Kidney epithelial cell (primary cell): ENCODE measurements at places on chromosomes 5 and 9.

GRCh38 chr9:114017741-114018715 lies 60.1 kb downstream of the AMBP start:
- DNase-seq: no peak

GRCh38 chr5:102971676-102972293 lies 148.2 kb downstream of the GIN1 start:
- DNase-seq: no peak

DNA sequence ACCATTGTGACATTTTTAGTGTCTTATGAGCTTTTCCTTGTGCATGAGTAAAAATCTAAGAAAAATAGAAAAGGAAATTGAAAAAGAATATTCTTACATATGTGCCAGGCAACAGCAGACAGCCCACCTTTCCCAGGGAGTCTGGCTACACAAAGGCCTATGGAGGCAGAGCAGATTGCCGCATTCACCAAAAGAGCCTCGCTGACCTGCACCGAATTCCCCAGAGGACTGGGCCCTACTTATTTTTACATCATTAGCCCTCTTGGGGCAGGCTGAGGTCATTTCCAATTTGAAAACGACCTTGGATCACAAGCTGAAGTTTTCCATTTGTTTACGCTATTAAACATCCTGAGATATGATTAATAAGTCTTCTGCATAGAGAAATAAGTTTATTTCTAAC lies 66.2 kb upstream of the WDR41 start:
- DNase-seq: no peak

DNA sequence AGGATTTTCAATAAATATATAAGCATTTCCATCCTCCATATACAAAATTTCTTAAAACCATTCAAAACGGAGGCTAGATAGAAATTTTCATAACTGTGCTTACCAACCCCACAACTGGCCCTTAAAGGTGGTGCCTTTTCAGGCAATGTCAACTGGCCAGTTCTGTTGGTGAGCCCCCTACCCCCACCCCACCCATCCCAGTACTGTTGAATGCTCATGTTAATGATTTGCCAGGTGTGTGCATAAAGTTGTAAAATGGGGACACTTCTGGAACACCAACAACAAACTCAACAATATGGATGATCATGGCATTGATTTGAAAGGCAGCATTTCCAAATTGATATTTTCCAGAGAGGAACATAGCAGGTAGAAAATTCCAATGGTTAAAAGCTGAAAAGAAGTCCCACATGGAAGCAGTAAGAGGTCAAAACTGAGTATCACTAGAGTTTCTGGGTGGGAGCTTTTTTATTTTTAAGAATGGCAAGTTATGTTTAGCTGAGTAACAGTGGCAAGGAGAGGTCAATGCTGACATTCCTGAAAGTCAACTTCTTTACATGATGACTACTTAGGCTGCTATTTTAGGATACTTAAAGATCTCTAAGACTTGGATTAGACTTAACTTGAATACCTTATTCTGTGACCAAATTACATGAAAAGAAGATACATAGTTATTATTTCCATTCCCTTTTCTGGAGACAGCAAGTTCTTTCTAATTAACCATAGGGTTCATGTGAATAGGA lies 2.7 kb downstream of the LEAP2 start:
- DNase-seq: no peak

DNA sequence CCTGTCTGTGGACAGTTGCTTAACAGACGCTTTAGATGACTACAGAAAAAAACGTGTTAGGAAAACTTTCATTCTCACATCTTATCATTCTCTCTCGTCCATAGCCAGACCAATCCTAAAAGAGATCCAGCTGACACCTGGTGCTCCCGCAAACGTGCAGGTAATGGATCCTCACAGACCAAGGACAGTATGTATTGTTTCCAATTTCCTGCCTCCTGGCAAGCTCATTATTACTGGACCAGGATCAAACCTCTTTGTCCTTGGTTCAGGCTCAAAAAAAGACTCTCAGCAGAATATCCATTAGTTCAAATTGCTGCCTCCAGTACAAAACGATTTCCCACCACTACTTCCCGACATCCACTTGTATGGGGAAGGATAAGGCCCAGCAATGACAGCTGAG lies 62.4 kb downstream of the SERINC5 start:
- DNase-seq: no peak

DNA sequence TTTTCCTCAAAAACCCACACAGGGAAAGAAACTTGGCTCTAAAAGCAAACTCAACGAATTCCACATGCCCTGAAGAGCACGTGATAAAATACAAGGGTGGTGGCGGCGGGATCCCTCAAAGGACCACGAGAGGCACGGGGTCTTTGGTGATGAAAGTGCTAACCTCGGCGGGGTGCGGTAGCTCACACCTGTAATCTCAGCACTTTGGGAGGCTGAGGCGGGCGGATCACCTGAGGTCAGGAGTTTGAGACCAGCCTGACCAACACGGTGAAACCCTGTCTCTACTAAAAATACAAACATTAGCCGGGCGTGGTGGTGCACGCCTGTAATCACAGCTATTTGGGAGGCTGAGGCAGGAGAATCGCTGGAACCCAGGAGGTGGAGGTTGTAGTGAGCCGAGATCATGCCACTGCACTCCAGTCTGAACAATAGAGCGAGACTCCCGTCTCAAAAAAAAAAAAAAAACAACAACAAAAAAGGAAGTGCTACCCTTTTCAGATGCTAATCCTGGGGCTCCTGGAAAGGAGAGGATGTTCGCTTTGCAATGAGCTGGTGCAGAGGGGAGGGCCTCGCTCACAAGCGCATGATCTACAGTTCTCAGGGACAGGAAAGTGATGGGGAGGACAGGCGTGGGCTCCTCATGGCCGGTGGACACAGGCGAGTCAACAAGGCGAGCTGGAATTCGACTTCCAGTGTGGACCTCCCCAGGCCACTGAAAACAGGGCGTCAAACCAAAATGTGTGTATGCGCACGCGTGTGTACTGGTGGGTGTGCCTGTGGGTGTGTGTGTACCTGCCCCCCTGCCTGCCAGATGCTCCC lies 54.1 kb downstream of the USP20 start:
- DNase-seq: no peak

DNA sequence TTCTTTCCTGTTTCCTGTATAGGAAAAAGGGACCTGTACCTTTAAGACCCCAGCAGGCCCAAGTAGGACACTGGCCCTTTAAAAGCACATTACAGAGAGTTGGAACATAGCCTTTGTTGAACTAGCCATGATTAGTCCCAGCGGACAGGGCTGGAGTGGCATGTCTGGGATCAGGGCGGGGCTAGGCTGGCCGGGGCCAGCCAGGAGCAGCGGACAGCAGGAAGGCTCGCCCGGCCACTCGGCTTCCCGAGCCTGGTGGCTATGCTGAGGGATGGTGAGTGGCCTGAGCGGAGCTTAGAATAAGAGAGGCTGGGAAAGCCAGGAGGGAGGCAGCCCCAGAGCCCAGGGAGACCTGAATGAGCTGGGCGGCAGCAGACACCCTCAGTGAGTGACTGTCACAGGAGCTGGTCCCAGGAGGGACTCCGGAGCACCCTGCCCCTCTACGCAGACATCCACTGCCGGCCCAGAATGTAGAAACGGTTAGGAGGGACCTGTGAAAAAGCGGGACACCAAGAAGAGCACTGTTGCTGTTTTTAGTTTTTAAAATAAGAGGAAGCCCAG lies 92.1 kb downstream of the DAB2IP start:
- DNase-seq: peak; percentile 61

DNA sequence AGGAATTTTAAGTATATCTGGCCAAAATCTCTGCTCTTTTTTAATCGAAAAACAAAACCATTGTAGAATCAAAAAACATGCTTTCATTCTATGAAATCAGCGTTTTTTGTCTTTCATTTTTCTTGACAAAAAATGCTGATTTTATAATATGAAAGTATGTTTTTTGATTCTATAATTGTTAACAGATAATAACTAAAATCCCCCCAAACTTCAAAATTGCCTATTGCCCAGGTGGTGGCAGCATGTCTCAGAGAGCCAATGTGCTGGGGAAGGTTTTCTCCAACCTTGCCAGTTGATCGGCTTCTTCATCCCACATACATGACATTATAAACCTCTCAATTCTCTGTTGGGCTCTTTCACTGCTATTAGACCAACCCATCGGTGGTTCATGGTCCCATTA lies 5.1 kb upstream of the SMIM15 start:
- peak; percentile 10 for DNase-seq

- no peak for DNase-seq
Measured at GRCh38 chr5:141694479-141694878, 12.4 kb upstream of the ARAP3 start.

DNA sequence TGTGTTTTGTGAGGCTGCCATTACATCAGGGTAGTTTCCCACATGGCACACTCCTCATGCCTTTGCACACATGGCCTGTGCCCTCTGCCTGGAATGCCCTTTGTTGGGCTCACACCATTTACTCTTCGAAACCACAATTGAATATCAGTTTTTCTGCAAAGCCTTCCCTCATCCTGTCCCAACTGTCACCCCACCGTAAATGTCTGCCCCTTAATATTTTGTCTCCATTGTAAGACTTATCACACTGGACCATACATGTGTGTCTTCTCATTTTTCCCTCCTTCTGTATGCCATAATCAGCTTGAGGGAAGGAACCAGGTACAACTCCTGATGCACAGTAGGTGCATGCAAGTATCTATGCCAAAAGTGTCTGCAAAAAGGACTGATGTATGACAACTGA lies 62.7 kb upstream of the TMEM252 start:
- no peak for DNase-seq

DNA sequence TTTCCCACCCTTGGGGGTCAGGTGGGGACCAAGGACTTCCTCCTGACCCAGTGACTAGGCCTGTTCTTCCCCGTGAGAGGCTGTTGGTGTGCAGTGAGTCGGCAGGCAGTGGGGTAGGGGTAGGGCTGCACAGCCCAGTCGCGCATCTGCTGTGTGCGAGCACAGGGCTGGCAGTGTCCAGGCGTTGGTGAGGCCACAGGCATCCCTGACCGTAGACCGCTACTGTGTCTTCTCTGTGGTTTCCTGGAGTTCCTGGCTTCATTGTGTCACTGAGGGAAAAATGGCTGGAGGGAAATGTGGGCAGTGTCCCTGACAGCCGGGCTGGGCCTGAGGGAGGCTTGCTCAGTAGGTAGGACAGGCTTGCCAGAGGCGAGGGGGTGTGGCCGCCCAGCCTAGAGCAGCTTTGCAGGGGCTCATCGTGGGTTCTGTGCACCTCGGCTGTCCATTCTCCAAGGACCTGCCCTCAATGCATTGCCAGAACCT lies 95.4 kb downstream of the CACNA1B start:
- no peak for DNase-seq

DNA sequence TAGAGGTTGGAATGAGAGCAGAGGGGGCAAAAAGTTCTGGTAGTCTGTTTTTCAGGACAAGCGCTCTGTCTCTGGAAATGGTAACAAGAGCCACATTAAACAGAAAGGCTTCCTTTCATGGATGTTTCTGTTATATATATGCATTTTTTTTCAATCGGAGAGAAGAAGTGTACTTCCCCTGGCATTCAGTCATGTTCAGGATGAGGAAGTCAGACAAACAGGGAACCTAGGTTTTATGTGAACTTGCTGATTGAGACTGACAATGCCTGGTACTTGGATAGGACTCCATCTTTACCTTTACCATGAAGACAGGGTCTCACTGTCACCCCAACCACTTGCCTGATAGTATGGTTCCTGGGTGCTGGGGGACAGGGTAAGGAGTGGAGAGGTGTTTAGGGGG lies 30.1 kb upstream of the ZBED3 start:
- DNase-seq: no peak

GRCh38 chr9:97313243-97313642 lies 5.8 kb downstream of the CCDC180 start:
- DNase-seq: no peak

GRCh38 chr5:66333192-66333591 lies 189.1 kb downstream of the SREK1 start:
- DNase-seq: no peak

- no peak for DNase-seq
Measured at GRCh38 chr9:104319198-104319597, 184.9 kb upstream of the OR13F1 start.

DNA sequence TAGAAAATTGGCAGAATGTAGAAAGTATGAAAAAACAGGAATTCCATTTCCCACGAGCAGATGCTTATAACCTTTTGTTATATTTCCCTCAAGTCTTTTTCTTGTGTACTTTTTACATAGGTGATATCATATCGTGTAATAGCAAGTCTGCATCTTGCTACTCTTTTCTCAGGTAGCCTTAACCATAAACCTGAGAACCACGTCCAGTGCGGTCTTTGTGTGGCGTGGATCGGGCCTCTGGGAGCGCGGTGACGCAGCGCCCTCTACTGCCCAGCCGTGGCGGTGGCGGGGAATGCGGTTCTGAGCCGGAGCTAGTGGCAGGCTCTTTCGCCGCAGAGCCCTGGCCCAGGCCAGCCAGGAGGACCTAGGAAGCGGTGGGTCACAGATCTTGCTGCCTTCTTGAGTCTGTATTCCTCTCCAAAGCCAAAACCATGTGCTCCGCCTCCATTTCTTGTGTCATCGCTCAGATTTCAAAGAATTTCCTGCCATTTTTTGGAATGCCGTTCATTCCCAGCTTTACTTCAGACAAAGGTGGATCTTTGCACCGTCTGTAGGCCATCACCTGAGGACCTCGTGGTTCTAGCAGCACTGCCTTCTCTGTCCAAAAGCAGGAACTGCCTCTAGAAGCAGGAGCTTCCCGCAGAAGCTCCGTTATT lies 71.9 kb downstream of the MVB12B start:
- DNase-seq: no peak

DNA sequence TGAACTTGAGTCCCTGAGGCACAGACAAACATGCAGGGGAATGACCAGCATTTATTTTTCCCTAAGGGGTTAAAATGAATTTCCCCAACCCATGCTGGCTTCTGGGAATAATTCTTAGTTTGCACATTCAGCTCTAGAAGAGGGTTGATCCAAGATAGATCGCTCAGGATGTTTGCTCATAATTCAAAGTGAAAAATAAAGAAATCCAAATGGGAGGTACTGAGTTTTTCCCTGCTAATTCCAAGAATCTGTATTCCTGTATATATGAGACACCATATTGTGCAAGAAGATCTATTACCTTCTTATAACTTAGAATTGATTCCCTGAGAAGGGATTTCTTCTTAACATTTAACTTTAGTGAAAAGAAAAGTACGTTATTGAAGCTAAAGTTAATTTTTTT lies 96.2 kb downstream of the VCAN start:
- no peak for DNase-seq

GRCh38 chr5:1779782-1780613 lies 19.6 kb downstream of the MRPL36 start:
- no peak for DNase-seq

- no peak for DNase-seq
Measured at GRCh38 chr9:83778164-83778563, 39.4 kb downstream of the GKAP1 start.
